HFFc6 (cell line): ENCODE measurements at places on chromosomes 12 and 14. TPM values are rescaled to one million over a fixed set of nuclear protein-coding genes. Genes with fewer than 3 reads are reported as not detected.

DNA sequence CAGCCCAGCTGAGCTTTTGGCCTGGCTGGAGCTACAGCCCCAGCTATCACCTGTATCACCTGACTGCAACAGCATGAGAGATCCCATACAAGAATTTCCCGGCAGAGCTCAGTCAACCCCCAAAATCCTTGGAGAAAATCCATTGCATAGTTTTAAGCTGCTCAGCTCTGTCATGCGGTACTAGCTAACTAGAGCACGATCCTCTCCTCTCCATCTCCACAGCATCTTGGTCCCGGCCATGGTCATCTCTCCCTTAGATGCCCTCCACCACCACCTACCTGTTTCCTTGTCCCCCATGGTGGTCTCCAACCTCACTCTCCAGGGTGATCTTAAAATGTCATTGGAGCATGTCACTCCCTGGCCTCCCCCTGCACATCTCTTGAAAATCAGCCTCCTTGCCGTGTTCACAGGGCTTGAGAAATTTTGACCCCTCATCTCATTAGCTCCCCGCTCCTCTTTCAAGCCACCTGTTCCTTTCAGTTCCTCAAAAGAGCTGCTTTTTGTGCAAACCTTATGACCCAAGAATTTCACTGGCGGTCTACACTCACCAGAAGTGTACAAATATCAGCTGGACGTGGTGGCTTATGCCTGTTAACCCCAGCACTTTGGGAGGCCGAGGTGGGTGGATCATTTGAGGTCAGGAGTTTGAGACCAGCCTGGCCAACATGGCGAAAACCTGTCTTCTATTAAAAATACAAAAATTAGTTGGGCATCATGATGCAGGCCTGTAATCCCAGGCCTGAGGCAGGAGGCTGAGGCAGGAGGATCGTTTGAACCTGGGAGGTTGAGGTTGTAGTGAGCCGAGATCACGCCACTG is 8.1 kb upstream of the CLMN start:
- no peak overlapping the region for H3K27ac ChIP-seq
- H3K4me3 ChIP-seq, result no peak overlapping the region
- H3K27me3 ChIP-seq, result peaks cover 4% of the 10 kb centered on the region
- no peaks in the 10 kb centered on the region for H3K4me1 ChIP-seq
- no peaks in the 10 kb centered on the region for H3K36me3 ChIP-seq

DNA sequence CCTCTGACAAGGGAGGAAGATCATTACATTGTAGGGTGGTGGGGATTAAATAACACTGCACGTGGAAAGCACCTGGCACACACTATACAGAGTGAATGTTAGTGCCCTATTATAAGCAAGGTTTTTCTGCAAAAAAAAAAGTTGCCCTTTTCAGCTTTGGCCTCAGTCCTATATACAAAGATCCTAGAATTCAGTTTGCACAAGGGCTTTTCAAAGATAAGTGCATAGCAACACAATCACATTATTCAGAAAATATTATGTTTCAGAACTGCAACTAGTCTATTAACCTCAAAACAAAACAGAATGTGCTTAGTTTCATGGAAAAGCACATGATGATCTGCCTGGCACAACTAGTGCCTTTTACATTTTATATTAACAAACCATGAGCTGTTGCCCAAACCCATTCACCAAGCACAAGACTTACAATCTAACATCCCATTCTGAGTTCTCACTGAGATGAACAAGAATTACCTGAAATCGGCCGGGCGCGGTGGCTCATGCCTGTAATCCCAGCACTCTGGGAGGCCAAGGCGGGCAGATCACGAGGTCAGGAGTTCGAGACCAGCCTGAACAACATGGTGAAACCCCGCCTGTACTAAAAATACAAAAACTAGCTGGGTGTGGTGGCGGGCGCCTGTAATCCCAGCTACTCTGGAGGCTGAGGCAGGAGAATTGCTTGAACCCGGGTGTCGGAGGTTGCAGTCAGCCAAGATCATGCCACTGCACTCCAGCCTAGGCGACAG is 1.8 kb downstream of the TM7SF3 start:
- DNase-seq, result no peak
- no peaks in the 10 kb centered on the region for H3K27me3 ChIP-seq
- H3K27ac ChIP-seq, result 0 out of 2 replicates have a peak overlapping the region, but pooled peaks have one; percentile 9
- peaks cover 57% of the 10 kb centered on the region for H3K4me1 ChIP-seq

DNA sequence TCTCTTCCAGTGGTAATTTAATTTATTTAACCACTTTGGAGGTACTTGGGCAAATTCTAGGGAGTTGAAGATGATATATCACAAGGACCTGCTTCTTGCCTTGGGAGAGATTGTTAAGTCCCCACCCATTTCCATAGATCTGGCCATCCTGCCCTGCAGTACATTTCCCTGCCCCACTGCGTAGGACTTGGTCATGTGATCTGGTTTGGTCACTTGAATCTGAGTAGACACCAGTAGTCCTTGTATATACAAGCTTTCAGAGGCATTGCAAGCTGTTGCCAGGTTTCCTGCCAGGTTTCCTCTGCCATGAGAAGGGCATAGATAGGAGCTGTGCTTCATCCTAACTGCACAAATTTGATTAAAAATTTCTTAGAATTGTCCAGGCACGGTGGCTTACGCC is 200.0 kb downstream of the ADAMTS20 start:
- DNase-seq, result no peak
- no peaks in the 10 kb centered on the region for H3K36me3 ChIP-seq
- H3K27me3 ChIP-seq, result no peaks in the 10 kb centered on the region
- H3K4me1 ChIP-seq, result no peaks in the 10 kb centered on the region

DNA sequence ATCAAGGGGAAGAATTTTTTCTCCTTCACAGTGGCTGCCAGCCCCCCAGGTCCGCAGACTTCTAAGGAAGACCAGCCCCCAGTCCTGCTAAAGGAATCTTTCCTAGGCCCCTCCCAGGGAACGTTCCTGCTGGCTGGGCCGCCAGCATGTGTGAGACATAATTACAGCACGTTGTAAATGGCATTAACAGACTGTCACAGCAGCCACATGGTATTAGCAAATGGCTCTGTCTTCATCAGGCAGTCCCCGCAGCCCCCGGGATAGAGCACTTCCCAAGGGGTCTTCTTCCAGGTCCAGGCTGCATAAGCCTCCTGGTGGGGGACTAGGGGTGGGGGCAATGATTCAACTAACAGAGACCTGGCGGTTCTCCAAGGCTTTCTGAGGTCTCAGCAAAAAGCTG is 34.9 kb upstream of the FAM222A start:
- peaks cover 38% of the 10 kb centered on the region for H3K27me3 ChIP-seq
- no peak for DNase-seq
- H3K4me1 ChIP-seq, result no peaks in the 10 kb centered on the region
- no peaks in the 10 kb centered on the region for H3K36me3 ChIP-seq

DNA sequence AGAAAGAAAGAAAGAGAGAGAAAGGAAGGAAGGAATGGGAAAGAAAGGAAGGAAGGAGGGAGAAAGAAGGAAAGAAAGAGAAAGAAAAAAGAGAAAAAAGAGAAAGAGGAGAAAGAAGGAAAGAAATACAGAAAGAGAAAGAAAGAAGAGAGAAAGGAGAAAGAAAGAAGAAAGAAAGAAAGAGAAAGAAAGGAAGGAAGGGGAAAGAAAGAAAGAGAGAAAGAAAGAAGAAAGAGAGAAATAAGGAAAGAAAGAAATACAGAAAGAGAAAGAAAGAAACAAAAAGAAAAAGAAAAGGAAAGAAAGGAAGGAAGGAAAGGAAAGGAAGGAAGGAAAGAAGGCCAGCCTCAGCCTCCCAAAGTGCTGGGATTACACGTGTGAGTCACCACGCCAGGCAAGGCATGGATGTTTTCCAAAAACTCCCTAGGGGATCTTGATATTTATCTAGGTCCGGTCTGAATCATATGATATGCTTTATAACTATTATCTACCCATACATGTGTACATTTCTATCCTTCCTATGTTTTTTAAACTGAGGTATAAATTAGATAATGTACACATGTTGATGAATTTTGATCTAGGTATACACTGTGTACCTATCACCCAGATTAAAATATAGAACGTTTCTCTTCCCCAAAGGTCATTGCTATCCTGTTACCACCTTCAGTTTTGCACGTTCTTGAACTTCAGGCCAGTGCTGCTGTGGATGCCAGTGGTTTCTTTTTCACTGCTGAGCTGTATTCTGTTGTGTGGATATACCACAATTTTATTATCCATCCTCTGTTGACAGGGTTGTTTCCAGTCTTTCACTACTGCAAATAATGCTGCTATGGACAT is 177.9 kb downstream of the RBM19 start:
- peak overlapping the region; percentile 54; the same call in 1 of the 2 replicates for H3K4me3 ChIP-seq
- H3K27ac ChIP-seq, result no peak overlapping the region
- peaks cover 21% of the 10 kb centered on the region for H3K4me1 ChIP-seq
- H3K27me3 ChIP-seq, result peaks cover 25% of the 10 kb centered on the region
- no peaks in the 10 kb centered on the region for H3K36me3 ChIP-seq

DNA sequence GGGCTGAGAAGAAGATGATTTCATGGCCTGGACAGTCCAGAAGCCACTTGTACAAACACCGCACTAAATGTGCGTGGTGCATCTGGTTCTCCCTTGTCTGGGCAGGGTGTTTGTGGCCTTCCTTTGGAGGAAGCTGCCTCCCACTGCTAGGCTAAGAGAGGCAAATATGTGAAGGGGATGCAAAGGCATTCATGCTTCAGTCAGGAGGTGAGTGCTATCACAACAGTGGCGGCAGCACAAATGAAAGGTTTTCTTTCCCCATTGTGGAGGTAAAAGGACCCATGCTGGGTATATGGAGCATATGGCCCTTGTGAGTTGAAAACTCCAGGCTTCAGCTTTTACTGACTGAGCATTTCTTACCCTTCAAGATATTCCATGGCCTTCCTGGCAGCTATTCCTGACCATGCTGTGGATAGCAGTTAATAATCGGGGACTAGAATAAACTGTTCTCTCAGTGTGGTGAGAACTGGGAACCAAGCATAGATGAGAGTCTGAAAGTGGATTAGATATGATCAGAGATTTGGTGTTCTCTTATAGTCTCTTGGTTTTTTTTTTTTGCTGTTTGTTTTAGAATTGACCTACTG is 69.9 kb downstream of the MYRFL start:
- no peak overlapping the region for H3K4me3 ChIP-seq
- no peaks in the 10 kb centered on the region for H3K36me3 ChIP-seq

DNA sequence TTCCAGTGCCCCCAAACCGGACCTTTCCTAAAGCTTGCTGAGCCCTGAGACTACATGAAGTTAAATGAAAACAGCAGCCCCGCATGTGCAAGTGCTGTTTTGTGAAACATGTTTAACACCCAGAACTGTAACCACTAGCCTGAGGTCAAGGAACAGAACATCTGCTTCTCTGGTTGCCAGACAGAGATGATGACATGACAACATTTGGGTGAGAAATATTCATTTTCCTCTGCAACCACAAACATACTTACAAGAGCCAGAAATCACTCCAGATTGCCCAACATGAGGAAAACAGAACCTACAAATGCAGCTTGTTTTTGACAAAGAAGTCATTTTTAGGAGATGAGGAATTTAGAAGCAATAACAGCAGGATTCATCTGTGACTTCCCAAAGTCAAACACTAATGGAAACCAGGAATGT is 110.4 kb downstream of the BCAT1 start:
- H3K4me1 ChIP-seq, result peaks cover 36% of the 10 kb centered on the region
- H3K27me3 ChIP-seq, result no peaks in the 10 kb centered on the region
- DNase-seq, result peak; percentile 69
- H3K4me3 ChIP-seq, result no peak overlapping the region

DNA sequence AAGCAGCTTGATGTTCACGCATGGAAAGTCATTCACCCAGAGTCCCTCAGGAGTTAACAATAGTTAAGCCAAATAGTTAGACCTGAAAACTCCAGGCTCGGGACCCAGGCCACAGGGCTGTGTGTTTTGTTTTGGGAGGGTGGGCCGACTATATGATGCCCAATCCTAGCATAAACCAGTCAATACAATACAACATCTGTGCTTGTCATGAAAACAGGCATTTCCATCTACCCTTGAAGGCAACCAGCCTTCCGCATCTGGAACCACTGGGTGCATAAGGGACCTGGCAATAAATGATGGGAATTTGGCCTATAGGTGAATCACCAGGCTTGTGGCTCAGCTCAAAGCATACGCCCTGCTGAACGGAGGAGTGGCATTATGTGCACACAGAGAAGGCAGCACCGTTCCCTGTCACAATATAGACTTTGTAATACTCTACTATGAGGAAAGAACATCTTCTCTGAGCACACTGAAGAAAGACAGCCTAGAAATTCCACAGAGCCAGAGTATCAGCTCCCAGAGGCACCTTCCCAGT is 91.0 kb upstream of the FOXN3 start:
- no peak overlapping the region; the same call in 1 of the 2 replicates for H3K4me3 ChIP-seq
- peaks cover 68% of the 10 kb centered on the region for H3K4me1 ChIP-seq
- peak; percentile 50 for DNase-seq
- peak overlapping the region; percentile 58 for H3K27ac ChIP-seq
- H3K36me3 ChIP-seq, result peaks cover 16% of the 10 kb centered on the region; the same call in 1 of the 2 replicates

DNA sequence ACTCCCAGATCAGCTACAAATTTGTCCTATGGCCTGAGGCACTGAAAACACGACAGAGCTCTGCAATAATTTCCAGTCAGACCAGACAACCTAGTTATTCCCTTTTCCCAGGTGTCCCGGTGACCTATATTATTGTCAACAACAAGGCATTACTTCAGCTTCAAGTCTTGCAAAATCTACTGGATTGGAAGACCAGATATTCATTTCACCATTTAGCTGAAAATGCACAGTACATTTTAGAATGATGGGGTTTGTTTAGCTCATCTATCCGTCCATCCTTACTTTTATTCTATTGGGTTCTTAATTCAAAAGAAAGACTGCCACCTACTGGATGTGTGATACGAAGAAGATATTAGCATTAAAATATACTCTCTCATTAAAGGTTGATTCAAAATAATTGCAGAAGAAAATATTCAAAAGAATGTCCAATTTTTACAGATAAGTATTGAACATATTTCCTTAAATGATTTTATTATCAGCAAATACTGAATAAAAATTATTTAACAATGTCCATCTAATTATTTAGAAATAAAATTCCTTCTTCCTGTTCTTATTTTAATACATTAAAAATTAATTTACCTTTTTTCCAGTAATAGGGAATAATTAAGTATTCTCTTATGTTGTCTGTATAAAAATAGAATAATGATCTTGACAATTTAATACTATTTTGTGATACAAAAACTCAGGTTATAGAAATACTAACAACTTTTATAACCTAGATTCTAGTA is 244.9 kb upstream of the LRIG3 start:
- peak; percentile 55 for DNase-seq
- peaks cover 24% of the 10 kb centered on the region for H3K4me1 ChIP-seq
- no peaks in the 10 kb centered on the region for H3K36me3 ChIP-seq
- H3K27me3 ChIP-seq, result no peaks in the 10 kb centered on the region; the same call in 1 of the 2 replicates
- no peak overlapping the region for H3K27ac ChIP-seq
- no peak overlapping the region for H3K4me3 ChIP-seq

GRCh38 chr14:82510007-82510406 is 976.4 kb upstream of the SEL1L start:
- no peaks in the 10 kb centered on the region for H3K4me1 ChIP-seq
- no peak for DNase-seq
- H3K27ac ChIP-seq, result no peak overlapping the region
- H3K36me3 ChIP-seq, result no peaks in the 10 kb centered on the region

GRCh38 chr14:93533842-93534241 is 103.1 kb downstream of the UNC79 start:
- no peak overlapping the region for H3K4me3 ChIP-seq
- no peaks in the 10 kb centered on the region for H3K36me3 ChIP-seq
- H3K27me3 ChIP-seq, result no peaks in the 10 kb centered on the region; the same call in 1 of the 2 replicates
- no peaks in the 10 kb centered on the region for H3K4me1 ChIP-seq
- DNase-seq, result no peak

ABCC9 gene
- 0.41 to 9.7 TPM (median 1.5 TPM) in 3 replicates for total RNA-seq
